ENCODE measurements at places on chromosomes 16 and 17. TPM values are rescaled to one million over a fixed set of nuclear protein-coding genes. Genes with fewer than 3 reads are reported as not detected.

- ATAC-seq: no peak
Observed at GRCh38 chr17:9987779-9988585, 82.9 kb upstream of the RCVRN start.

- ATAC-seq: peak; percentile 25
Observed at GRCh38 chr16:88732172-88732960, 26.1 kb downstream of the CTU2 start.

- no peak for ATAC-seq
Observed at GRCh38 chr16:22813948-22814710, at the start of gene HS3ST2. HS3ST2 (plus strand) TSS chr16:22814162; CDS start chr16:22814611, 449 bp downstream.

- peak; percentile 72 for ATAC-seq
Observed at GRCh38 chr17:63834431-63835166, 7.1 kb upstream of the FTSJ3 start.

DNA sequence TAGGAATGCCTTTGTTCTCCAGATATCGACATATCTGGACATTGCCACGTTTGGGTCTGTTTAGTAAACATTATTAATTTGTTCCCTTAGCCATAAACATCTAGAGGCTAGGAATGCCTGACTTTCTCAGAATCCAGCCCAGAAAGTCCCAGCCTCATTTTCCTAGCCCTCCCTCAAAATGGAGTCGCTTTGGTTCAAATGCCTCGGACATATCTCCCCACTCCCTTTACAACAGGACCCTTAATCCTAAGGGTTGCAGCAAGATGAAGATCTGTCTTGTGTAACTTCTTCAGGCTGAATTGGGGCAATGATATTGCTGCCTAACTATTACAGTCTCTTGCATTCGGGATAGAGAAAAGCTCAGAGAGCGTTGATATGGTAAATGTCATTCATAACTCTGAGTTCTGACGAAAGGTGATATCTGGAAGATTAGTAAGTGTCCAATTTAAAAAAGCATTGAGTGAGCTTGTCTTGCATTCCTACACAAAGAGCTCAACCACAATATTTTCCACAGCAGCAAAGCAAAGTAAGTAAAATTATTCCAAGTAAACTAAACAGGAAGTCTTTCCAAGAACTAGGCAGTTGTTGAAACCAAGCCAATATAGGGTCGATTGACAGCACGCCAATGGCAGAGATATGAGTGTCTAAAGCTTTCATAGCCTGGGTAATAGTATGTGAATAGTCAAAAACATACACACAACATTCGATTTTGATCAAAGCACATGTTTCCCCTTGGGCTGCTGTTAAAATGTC lies 46.0 kb upstream of the ARL4D start:
- no peak for ATAC-seq

- ATAC-seq: no peak
Observed at GRCh38 chr16:31099860-31100638, 5.5 kb upstream of the VKORC1 start.

GRCh38 chr16:70804734-70805169 lies 3.8 kb upstream of the VAC14 start:
- peak; percentile 3 for ATAC-seq

DNA sequence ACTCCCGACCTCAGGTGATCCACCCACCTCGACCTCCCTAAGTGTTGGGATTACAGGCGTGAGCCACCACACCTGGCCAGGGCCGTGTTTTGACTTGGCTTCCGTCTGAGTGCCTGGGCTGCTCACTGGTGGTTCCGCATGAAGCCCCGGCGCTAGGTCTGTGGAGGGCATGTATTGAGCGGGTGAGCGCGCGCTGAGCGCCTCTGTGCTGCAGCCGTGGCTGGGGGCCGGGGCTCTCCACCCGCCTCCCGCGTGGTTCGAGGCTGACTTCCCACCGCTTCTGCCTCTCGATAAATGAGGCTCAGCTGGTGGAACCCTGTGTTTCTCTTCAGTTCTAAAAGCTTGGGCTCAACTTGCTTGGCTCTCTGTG lies 38.9 kb upstream of the ATP2A3 start:
- no peak for ATAC-seq

ARL16 gene
- total RNA-seq: 12.6 TPM

TPPP3 gene
- total RNA-seq: not detected

C1QL1 gene
- 0.34 TPM for total RNA-seq

Measured in activated T-helper 17 cell treated with anti-CD3 and anti-CD28 coated beads, Interleukin-2, amount 50 U/mL, for 72 hours (primary cell).